LNCaP clone FGC (cell line): ENCODE measurements at places on chromosomes 1 and 21.

DNA sequence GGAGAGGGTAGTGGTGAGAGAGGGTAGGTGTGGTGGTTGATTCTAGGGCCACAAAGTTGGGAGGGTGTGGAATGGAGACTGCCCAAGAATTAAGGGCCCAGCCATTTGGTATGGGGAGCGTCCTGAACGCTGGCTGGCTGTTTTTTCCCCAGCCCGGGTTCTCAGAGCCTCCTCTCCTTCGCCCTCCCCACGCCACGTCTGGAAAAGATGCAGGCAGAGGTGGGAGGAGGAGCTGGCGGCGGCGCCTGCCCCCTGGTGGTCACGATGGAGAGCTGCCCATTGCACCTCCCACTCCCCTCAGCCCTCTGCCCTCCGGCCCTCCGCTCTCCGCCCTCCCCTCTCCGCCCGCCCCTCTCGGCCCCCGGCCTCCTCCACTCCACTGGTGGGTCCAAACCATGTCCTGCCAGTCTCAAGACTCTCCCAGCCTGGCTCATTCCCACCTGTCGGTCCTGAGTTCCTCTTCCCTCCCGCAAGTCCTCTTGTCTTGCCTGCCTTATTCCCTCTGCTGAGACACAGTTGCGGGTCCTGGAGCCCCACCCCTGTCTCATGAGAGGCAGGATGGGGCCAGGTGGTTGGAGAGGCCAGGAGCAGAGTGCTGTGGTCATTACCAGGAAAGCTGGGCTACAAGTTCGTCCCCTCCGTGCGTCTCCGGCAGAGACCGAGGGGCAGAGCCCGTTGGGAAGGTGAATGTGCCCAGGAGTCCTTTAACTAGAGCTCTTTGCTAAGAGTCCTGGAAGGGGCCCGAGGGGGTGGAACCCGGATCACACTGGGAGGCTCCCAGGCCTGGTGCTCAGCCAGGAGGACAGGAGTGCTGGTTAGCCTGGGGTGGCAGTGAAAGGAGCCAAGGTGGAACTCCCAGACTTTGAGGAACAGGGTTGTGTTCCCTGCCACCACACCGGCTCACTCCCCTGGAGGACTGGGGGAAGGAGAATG, 22.6 kb downstream of the ETNK2 start:
- no peak for DNase-seq

GRCh38 chr1:18360251-18360650, 120.5 kb upstream of the KLHDC7A start:
- DNase-seq: no peak

DNA sequence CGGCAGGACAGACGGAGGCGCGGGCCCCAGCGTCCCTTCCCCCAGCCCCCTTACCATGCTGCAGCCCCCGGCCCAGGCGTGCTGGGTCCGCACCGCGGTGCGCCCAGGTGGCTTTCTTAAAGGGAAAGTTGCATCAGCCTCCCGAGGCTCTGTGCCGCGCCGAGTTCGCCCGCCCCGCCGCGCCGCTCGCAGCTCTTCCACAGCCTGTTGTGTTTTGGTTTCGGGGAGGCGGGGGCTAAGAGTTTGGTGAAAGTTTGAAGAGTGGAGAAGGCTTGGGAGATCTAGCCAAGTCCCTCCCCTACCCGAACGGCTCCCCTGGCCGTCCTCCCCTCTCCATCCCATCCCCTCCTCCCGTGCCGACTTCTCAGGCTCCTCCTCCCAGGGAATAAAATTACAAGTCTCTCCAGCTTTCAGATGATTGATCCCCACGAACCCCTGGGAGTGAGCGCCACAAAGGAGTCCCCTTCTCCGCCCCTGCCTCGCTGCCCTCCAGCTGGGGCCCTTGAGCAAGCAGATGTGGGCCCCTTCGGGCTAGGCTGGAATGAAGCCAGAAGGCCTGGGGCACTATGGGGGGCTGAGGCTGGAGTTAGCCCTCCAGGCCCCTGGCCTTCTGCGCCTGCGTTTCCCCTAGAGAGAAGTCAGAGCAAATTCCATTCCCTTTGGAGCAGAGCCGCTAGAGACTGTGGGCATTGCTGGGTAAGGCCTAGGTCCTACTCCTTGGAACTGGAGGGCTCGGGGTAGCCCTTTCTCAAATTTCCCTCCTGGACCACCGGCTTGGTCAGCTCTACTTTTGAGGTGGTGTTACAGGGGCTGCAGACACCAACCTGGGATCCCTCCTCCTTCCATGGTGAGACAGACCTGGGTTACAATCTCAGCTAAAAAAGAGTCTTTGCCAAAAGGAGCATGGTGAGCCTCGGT, at the start of gene SLC6A9:
Gene SLC6A9, minus strand, starts transcription at position 211 of the 918 bp plus-strand sequence. CDS start 7,185 bp downstream, outside the sequence.
- peak; percentile 50 for DNase-seq

DNA sequence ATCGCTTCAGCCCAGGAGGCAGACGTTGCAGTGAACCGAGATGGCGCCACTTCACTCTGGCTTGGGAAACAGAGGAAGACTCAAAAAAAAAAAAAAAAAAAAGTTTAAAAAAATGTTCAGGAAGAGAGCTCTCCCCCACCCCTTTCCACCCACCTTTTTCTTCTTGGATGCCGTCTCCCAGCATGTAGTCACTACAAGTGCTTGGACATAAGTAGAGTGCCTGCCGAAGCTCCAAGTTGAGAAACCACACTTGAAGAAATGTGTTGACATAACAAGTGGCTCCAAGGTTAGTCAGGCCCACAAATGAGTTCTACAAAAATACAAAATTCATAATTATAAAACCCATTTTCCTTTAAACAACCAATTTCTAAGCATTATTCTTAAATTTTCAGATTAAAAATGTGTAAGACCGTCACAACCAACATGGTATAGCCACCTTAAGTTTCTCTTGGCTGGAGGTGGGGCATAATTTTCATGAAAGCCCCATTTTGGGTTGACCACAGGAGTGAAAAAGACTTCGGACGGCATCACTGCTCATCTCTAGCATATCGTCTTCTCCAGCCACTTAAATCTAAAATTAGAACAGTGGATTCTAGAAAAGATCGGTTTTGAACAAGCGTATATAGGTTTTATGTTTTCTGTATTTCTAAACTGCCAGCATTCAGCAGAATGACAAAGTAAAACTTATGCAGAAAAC, 26.4 kb downstream of the USP48 start:
- DNase-seq: no peak

GRCh38 chr1:45485949-45486348, 5.0 kb downstream of the TESK2 start:
- DNase-seq: no peak

DNA sequence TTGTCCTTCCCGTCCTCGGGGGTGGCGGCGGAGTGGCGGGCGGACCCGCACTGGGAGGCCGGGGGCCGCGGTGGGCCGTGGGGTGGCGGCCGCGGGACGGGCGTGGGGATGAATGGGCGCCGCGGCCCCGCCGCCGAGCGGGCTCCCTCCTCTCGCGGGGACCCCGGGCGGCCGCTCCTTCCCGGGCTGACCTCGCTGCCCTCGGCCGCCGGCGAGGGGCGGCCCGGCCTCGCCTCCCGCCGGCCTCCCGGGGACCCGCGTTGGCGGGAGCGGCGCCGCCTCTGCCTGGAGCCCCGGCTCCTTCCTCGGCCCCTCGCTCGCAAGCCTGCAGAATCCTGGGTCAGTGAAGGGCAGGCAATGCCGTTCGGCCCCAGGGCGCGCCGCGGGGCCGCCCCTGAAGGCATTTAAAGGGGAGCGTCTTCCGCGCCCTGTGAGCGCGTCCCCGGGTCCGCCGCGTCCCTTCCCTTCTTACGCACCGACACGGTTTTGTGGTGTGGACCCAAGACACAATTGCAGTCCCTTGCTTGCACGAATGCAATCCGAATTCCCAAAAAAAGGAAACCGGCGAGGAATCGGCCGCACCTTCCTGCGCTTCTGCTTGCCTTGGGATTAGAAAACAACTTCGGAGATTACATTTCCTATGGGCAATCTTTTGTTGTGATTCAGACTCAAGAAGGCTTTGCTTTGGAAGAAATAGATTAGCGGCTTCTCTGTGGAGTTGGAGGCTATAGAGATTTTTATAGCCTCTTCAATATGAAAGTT, 776 bp downstream of the ITSN1 start:
- DNase-seq: no peak

GRCh38 chr1:25167269-25168192, 64.8 kb downstream of the SYF2 start:
- DNase-seq: no peak
